Activated CD4-positive, alpha-beta T cell treated with anti-CD3 and anti-CD28 coated beads for 24 hours (primary cell): ENCODE measurements at places on chromosomes 4 and X.

GRCh38 chr4:5003372-5003857 is 15.8 kb downstream of the CYTL1 start:
- no peak for DNase-seq

DNA sequence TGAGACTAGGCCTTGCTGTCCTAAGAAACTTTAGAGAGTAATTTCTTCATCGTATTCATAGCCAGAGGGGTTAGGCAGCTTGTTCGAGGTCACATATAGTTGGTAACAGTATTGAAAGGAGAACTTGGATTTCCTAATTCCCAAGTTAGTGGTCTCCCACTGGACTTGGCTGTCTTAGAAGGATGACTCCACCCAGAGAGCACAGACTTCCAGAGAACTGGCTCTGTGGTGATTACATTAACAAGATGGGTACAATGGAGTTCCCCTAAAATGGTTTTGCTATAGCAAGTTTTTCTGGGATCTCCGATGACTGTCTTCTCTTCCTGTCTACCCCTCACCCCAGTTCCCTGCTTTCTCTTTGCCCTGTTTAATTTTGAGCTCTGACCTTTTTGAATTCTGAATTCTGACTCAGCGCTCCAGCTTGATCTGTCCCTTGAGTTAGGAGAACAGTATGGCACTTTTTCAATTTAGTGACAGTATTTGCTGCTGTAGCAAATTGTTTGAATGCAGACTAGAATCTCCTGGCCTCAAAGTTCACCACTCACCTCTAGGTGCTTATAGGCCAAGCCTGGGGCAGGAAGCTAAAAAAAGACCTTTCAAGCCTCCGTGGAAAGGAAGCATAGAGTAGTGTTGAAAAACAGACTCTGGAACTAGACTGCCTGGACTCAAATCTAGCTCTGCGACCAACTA is 6.9 kb downstream of the MSN start:
- no peak for DNase-seq

DNA sequence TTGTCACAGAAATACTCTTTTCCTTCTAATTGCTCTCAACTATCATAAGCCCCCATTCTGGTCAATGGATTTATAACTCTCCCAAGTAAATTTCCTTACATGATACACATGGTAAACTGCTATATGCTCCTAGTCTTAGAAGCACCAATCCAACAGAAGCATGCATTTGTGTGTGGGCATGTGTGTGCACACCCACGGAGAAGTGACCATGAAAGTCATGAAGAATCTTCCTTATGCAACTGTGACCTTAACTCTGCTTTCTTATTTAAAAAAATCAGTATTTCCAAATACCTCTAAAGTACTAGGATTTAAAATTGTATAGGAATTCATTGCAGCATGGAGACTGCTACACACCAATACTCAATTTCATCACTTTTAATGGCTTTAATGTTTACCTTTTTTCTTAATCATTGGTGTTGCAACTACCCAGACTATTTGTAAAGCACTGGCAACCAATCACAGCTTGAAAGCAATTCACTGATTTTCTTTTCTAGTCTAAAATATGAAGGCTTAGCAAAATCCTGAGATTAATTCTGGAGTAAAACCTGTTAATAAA is 47.6 kb downstream of the MAML3 start:
- no peak for DNase-seq

- DNase-seq = peak; percentile 5
Observed at GRCh38 chrX:56729152-56729850, at the start of gene NBDY. TSS of gene NBDY (plus strand) at chrX:56729243. CDS start at chrX:56729354, 111 bp downstream.

DNA sequence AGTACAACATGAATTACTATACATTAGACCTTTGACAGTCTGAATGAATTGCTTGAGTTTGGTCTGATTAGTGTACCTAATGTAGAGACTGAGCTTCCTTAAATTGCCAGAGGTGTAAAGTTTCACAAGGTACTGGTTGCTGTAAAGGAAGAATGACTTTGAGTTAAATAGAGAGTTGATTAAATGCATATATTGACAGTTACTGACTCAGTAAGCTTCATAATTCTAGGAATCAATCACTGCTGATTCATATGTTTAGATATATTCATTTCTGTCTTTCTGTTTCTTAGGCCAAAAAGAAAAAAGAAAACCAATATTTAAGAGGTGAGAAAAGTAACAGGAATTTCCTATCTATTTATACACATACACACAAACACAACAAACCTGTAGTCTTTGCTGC is 16.2 kb upstream of the ART3 start:
- DNase-seq = no peak

- DNase-seq = no peak
Observed at GRCh38 chrX:42093756-42094155, 170.4 kb upstream of the CASK start.

DNA sequence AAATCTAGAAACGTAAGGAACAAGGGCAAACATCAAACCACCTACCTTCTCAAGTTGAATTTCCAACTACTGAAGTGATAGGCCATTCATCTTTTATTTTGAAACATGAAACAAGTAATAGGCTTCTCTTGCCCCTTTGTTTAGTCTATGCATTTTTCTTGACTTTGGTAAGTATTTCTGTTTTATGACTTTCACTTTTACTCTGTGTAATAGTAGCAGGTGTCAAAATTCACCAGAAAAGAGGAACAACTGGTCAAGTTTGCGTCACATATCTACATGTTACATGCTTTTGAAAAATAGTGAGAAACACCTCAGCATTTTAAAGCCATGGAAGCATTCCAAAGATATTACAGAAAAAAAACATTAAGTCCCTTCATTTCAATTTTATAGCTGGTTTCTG is 157.1 kb upstream of the FTHL17 start:
- DNase-seq = no peak

GRCh38 chr4:11116940-11117339 is 311.8 kb downstream of the HS3ST1 start:
- no peak for DNase-seq

- no peak for DNase-seq
Observed at GRCh38 chrX:132508834-132509233, 20.0 kb upstream of the MBNL3 start.

GRCh38 chr4:182643801-182644682 is 273.1 kb downstream of the DCTD start:
- DNase-seq = no peak

- no peak for DNase-seq
Observed at GRCh38 chr4:101259876-101260275, 87.5 kb downstream of the PPP3CA start.

DNA sequence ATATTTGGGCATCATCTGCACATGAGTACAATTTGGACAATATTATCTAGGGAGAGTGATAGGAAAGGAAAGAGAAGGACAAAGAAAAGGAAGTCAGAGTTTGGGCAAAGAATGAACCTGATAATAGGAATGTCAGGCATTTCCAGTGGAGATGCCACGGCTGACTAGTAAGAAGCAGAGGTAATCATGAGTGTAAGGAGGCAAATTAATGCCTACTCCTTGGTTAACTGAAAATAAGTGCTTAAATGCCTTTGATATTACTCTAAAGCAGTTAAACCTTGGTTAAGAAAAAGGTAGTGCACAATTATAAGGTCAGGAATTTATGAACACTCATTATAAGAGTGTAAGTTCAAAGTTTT is 99.2 kb upstream of the DDIT4L start:
- DNase-seq = no peak

GRCh38 chrX:38891641-38892413 is 90.6 kb downstream of the MID1IP1 start:
- no peak for DNase-seq

GRCh38 chr4:122674371-122674770 is 53.5 kb upstream of the IL21 start:
- no peak for DNase-seq

DNA sequence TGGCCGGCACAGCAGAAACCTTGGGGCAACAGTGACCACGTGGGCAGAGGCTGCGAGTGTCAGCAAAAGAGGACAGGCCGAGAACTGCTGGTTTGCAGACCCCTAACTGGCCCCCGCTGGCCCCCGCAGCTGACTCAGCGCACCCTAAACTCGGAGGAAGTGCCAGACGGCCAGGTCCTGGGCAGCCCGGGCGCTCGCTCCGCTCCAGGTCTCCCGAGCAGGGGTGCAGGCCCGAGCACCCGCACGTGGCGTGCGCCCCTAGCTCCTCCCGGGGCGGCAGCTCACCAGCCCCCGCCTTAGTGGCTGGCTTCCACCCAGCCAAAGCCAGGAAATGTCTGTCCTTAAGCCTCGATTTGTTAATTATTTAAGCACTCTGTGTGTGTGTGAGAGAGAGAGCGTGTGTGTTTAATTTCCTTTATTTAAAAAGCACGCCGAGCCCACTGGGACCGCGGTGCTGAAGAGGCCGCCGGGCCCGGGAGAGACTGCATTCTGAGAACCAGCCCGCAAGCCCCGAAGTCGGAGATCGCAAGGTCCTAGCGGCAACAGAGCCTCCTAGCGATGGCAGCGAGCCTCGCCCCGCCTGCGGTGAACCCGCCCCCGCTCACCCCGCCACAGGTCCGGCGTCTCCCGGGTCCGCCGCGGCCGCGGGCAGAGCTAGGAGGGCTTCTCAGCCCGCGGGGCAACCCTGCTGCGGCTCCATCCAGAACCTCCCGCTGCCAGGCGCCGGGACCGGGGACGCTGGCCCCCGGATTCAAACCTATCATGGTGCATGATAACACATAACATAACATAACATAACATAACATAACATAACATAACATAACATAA is 45.9 kb upstream of the CDKN2AIP start:
- peak; percentile 45 for DNase-seq

DNA sequence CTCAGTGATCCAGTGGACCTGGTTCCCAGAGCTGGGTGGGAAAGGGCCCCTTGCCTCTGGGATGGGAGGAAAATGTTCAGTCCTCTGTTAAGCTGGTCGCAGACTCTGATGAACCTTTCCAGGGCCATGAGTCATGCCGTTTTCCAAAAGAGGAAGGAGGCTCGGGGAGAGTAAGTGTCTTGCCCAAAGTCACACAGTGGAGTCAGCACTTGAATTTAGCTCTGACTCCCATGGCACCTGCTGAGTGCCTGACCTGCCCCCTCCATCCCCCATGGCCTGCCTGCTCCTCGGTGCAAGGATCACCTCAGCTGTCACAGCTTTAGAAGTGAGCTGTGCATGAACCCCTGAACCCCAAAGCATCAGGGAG is 14.0 kb upstream of the KIAA0232 start:
- DNase-seq = no peak

DNA sequence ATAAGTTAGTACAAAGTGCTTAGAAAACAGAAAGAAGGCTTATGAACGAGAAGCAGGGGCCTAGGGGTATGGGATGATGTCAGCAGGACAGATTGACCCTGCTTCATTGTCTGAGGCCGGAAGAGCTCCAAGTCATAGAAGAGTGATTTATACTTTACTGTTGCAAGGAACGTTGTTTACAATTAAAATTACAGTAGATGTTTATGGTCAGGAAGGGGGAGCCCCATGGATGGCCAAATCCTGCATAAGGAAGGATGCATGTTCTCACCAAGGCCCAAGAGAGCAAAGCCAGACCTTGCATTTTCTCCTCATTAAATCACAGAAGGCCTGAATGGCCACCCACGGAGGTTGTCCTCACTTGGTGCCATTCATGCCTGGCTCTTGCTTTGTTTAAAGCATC is 115.3 kb downstream of the LDB2 start:
- no peak for DNase-seq

- DNase-seq = no peak
Observed at GRCh38 chr4:180398564-180398963, 1844.6 kb upstream of the TENM3 start.

- DNase-seq = no peak
Observed at GRCh38 chr4:125952631-125953030, 637.9 kb downstream of the FAT4 start.

DNA sequence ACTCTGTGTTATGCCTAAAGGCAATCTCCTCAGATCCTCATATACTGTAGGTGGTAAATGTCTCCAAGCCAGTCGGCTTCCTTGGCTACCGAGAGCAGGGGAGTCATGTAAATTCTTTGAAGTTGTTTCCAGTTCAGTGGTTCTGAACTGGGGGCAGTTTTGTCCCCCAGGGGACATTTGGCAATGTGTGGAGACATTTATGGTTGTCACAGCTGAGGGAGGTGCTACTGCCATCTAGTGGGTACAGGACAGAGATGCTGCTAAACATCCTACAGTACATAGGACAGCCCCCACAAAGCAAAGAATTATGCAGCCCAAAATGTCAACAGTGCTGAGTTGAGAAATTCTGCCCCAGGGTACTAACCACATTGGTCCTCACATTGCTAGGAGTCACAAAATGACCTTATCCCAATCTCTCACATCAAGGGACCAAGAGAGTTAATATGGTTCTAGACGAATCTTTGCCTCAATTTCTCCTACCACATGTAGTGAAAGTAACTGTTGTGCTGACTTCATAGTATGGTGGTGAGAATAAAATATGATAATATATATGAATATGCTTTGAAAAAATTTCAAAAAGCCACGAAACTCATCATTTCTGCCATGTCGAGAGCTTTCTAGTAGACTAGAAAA is 104.4 kb upstream of the ARHGAP24 start:
- DNase-seq = no peak

GRCh38 chr4:81555489-81555888 is 83.8 kb upstream of the RASGEF1B start:
- no peak for DNase-seq

- no peak for DNase-seq
Observed at GRCh38 chrX:30835373-30835772, 53.7 kb downstream of the TAB3 start.

DNA sequence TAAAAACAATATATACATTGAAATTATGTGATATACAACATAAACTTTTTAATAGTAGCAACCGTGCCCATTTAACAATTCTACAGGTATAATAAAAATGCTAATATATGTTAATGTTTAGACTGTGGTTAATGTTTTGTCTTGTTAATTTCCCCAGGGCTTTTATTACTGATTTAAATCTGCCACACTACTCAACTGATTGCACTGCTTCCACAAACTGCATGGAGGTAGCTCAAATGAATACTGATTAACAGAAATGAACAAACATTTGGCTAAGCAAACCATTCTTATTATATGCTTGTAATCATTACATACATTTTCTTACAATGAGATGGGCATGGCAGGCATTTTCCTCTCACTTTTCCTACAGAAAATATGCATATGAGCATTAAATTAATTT is 275.9 kb downstream of the GPC3 start:
- no peak for DNase-seq

- no peak for DNase-seq
Observed at GRCh38 chr4:75950213-75950815, 9.5 kb upstream of the NAAA start.

DNA sequence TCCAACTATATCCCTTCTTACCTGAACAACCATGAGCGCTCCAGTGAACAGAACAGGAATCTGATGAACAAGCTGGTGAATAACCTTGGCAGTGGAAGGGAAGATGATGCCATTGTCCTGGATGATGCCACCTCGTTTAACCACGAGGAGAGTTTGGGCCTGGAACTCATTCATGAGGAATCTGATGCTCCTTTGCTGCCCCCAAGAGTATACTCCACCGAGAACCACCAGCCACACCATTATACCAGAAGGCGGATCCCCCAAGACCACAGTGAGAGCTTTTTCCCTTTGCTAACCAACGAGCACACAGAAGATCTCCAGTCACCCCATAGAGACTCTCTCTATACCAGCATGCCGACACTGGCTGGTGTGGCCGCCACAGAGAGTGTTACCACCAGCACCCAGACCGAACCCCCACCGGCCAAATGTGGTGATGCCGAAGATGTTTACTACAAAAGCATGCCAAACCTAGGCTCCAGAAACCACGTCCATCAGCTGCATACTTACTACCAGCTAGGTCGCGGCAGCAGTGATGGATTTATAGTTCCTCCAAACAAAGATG is 870.2 kb downstream of the ADGRL3 start:
- no peak for DNase-seq

- no peak for DNase-seq
Observed at GRCh38 chrX:108699368-108699767, 37.0 kb downstream of the IRS4 start.
